ENCODE measurements at places on chromosomes 2 and 18.

- DNase-seq = no peak
Observed at GRCh38 chr2:53509831-53510388, 257.7 kb upstream of the CHAC2 start.

- DNase-seq = no peak
Observed at GRCh38 chr18:77422974-77423867, 173.6 kb downstream of the GALR1 start.

DNA sequence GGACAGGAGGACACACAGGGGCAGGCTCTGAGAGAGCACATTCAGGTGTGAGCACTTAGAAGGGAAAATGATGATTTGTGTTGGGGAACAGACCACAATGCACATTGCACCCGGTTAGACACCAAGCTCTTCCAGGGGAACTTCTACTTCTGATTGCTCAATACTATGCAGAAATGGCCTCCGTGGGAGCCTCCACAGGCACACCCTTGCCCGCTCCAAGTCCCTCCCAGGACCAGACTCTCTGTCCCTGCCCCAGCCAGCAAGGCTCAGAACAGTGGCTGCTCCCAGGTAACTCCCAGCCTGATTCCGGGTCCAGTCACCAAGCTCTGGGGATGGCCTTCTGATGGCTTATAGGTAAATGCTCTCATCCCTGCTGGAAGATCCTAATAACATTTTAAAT lies 56.2 kb downstream of the BCL2L11 start:
- no peak for DNase-seq

GRCh38 chr18:13564579-13564978 lies 161.8 kb downstream of the FAM210A start:
- no peak for DNase-seq

DNA sequence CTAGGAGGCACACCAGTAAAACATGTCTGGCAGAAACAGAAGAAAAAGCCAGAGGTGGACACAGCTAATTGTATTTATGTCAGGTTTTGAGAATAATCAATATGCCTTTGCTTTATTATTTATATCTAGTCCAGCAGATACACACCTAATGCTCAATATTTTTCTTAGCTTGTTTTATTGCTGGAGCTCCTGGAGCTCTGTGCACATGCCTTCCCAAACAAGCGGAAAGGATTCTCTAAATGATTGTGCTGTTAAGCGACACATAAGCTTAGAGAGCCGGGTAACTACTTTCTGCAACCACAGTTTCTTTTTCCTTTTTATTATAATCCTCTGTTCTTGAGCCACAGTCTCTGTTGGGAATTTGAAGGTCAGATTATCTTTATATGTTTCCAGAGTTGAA lies 177.3 kb upstream of the ST6GAL2 start:
- no peak for DNase-seq

GRCh38 chr18:79775441-79776221 lies 22.1 kb upstream of the KCNG2 start:
- peak; percentile 35 for DNase-seq

DNA sequence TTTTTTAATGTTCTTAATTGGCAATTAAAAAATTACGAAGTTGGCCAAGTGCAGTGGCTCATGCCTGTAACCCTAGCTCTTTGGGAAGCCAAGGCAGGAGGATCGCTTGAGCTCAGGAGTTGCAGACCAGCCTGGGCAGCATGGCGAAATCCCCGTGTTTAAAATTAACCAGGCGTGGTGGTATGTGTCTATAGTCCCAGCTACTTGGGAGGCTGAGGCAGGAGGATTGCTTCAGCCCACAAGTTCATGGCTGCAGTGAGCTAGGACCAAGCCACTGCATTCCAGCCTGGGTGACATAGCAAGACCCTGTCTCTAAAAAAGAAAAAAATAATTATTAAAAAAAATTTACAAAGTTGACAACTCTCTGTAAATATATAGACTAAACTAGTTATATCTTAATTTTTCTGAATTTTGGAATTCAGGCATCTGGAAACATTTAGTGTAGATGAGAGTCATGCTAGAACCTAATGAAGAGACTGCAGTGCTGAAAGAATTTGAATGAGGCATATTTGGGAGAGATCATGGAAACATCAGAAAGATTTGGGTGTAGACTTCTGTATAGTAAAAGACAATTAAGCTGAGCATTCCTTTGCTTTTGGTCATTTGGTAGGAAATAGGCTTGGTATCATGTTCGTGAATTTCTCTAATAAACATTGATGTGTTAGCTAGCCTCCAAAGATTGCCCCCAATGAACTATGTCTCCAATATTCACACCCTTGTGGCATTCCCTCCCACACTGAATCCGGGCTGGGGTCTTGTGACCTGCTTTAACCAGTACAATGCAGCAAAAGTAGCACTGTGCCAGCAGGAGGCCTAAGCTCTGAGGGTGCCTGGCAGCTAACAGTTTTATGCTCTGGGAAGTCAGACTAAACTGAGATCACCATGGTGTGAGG lies 4.2 kb upstream of the ROCK1 start:
- no peak for DNase-seq

GRCh38 chr2:68000170-68000825 lies 62.5 kb downstream of the C1D start:
- DNase-seq = no peak

DNA sequence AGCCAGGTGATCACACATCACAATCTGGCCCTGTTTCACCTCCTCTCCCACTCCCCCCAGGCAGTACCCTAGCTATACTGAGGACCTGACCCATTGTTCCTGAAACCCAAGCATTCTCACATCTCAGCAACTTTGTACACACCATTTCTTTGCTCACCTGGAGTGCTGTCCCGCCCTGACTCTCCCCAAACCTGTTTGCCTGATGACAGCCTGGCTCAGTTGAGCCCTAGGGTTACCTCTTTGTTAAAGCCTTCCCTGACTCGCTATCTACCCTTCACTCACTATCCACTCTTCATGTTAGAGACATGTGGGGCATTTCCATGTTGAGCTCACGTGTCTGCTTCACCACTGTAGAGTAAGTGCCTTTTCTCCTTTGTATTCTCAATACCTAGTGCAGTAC lies 49.1 kb downstream of the GREB1L start:
- DNase-seq = no peak

GRCh38 chr2:160408959-160409291 lies 84.7 kb downstream of the RBMS1 start:
- DNase-seq = no peak

DNA sequence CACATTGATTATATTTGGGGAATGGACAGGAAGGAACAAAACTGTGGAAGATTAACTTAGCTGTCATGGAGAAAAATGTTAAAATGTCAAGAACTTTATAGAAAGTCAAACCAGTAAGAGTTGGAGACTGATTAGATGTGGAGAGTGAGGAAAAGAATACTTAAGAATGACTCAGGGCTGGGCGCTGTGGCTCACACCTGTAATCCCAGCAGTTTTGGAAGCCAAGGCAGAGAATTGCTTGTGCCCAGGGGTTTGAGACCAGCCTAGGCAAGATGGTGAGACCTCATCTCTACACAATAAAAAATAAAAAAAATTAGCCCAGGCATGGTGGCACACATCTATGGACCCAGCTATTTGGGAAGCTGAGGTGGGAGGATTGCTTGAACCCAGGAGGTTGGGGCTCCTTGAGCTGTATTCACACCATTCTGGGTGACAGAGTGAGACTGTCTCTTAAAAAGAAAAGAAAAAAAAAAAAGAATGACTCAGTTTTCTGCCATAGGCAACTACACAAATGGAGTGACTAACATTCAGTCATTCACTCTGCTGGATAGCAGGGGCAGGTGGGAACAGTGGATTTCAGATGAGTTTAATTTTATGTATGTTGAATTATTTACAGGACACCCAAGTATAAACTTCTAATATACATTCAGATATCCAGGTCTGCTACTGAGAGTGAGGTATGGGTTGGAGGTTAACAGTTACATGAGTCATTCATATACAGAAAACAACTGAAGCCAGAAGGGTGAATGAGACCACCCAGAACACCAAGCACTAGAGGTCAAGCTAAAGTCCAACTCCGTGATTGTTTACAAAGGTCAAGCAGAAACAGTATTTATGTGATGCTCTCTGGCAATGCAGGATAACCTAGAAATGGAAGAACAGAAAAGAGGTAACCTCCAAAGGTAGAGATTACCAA lies 33.9 kb downstream of the ORC2 start:
- no peak for DNase-seq

GRCh38 chr18:8847900-8848299 lies 142.5 kb downstream of the MTCL1 start:
- peak; percentile 52 for DNase-seq

GRCh38 chr18:5122272-5122671 lies 74.8 kb downstream of the AKAIN1 start:
- DNase-seq = no peak

GRCh38 chr2:67613227-67613626 lies 216.1 kb downstream of the ETAA1 start:
- no peak for DNase-seq

GRCh38 chr2:72952961-72953360 lies 35.6 kb downstream of the EMX1 start:
- DNase-seq = no peak

DNA sequence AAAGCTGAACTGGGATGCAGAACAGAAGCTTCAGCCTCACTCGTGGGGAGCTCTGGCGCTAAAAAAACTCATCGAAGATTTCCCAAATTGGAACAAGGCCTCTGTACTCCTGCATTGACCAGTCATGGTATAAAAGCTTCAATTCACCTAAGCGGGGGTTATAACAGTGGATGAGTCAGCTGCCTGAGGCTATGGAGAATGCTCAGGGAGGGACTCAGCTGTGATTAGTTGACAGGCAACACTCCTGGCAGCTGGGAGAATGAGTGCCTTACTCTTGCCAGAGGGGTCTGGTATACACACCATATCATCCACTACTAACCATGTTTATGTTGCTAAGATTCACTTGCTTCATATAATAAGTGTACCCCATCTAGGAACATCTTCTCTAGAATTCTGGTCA lies 350.6 kb upstream of the VRK2 start:
- no peak for DNase-seq

DNA sequence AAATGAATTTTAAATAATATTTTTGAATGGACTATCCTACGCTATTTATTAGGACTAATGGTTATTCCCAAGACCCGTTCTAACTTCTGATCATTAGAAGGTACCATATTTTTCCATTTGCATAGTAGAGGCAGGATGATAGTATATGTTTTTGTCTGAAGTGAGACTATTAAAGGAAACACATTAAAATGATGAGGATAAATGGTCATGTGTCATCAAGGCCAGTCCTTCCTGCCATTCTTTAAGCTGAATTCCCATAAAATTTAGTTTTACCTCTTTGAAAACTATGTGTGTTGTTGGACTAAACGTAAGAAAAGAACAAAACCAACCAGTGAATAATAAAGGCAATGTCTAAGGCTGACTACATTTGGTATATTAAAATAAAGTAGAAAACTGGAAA lies 121.8 kb downstream of the SLC8A1 start:
- DNase-seq = no peak

- DNase-seq = no peak
Observed at GRCh38 chr18:49591775-49592174, 29.9 kb downstream of the LIPG start.

DNA sequence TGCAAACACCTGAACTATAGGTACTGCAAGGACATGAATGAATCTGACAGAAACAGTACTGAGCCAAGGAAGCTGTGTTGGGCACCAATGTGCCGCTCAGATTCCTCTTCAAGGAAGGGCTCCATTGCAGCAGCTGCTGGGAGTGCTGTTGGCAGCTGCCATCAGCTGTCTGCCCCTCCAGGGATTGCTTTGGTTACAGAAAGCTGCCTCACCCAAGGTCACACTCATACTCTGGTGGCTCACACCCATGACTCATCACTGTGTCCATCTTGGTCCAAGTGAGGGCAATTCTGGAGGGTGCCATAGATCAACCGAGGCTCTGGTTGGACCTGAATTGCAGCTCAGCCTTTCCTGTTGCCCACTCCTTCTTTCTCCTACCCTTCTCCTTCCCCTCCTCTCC lies 24.4 kb upstream of the TRPM8 start:
- no peak for DNase-seq

GRCh38 chr2:150327564-150328489 lies 159.6 kb downstream of the RND3 start:
- no peak for DNase-seq

- no peak for DNase-seq
Observed at GRCh38 chr2:144521686-144522085, 1.8 kb upstream of the ZEB2 start.

DNA sequence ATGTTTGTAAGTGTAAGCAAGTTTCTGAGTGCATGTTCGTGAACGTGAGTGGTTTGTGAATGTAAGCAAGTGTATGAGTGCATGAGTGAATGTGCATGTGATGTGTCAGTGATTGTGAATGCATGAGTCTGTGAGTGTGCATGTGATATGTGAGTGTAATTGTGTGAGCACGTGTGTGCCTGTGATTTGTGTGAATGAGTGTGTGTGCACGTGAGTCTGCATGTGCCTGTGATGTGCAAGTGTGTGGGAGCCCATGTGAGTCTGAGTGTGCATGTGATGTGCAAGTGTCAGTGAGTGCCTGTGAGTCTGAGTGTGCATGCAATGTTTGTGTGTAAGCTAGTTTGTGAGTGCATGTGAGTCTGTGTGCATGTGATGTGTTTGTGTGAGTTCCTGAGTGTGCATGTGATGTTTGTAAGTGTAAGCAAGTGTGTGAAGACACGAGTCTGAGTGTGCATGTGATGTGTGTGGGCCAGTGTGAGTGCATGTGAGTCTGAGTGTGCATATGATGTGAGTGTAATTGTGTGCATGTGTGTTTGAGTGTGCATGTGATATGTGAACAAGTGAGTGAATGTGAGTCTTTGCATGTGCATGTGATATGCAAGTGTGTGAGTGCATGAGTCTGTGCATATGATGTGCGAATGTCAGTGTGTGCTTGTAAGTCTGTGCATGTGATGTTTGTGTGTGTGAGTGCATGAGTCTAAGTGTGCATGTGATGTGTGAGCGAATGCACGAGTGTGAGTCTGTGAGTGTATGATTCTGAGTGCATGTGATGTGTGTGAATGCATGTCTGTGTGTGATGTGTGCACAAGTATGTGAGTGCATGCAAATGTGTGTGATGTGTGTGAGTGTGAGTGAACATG lies 45.1 kb downstream of the COPS8 start:
- no peak for DNase-seq

DNA sequence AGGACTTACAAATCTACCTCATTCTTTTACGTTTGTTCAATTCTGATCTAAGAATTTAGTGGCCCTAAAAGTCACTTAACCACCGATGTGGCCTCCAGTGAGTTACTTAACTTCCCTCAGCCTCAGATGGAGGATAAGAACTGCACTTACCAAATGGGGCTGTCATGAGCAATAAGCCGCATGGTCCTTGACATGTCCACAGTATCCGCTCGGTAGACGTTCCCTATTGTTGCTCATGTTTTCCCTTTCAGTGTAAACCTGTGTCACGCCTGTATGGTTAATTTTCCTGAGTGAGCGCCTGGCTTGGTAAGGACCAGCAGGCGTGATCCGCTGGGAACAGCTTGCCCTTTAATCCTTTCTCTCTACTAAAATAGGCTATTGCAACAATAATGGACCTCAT lies 20.3 kb downstream of the SEC11C start:
- DNase-seq = no peak

GRCh38 chr2:241935314-241935713 lies 65.8 kb downstream of the RTP5 start:
- DNase-seq = no peak

- no peak for DNase-seq
Observed at GRCh38 chr2:182230561-182230960, 196.3 kb downstream of the PDE1A start.

- DNase-seq = no peak
Observed at GRCh38 chr2:145020694-145021093, 500.8 kb upstream of the ZEB2 start.

- no peak for DNase-seq
Observed at GRCh38 chr2:86056590-86057331, 48.9 kb downstream of the POLR1A start.

GRCh38 chr2:132974467-132975095 lies 304.6 kb upstream of the LYPD1 start:
- no peak for DNase-seq
